Right ventricle myocardium superior (tissue), 1 donor: ENCODE measurements at places on chromosomes 2 and 18. TPM values are rescaled to one million over a fixed set of nuclear protein-coding genes. Genes with fewer than 3 reads are reported as not detected.

- no peak for DNase-seq
Measured at GRCh38 chr2:35887146-35887545, 468.4 kb upstream of the CRIM1 start.

Gene PLB1
- total RNA-seq = 1.8 TPM

Gene KIAA2012
- not detected for total RNA-seq

- DNase-seq = no peak
Measured at GRCh38 chr18:44342162-44342561, 338.5 kb upstream of the SETBP1 start.

DNA sequence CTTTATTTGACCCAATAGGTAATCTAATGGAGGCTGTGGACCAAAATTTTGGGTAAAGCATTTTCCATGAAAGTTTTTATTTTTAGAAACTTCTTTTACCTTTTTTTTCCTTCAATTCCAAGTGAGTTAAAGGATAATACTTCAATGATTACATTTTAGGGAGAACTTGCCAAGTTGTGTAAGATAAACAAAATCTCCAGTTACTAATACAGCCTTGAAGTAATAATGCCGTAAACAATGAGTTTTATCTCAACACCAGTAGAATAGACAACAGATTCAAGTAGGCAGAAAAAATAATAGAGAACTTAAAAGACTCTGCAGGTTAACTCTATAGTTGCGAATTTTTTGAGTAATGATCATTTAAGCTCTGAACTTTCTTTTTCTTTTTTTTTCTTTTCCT is 807.4 kb downstream of the CNTNAP5 start:
- DNase-seq = no peak

- no peak for DNase-seq
Measured at GRCh38 chr18:75238100-75238499, 27.5 kb downstream of the TSHZ1 start.

GRCh38 chr2:191311627-191312026 is 66.4 kb downstream of the MYO1B start:
- no peak for DNase-seq
